ENCODE measurements at places on chromosomes 7 and 10. TPM values are rescaled to one million over a fixed set of nuclear protein-coding genes. Genes with fewer than 3 reads are reported as not detected.

TIAL1 gene
- 148 TPM for polyA plus RNA-seq

- no peak for DNase-seq
Measured at GRCh38 chr7:151109094-151110048, 23.1 kb downstream of the AGAP3 start.

DNA sequence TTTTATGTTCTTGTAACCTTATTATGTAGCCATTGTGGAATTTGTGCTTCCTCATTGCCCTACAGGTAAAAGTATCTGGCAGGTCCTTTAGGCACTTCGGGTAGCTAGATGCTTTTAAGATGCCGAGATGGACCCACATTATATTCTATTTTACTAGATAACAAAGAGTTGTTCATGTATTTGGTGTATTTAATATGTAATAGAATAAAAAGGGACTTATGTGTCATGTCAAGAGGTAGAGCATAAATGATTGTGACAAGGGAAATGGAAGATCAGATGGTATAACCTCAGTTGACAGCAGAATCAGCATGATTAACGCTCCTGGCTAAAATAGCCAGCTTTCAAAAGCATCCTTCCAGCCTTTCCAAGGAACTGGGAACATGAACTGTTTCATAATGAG is 50.6 kb downstream of the NPY start:
- no peak for DNase-seq

FAM24B gene
- polyA plus RNA-seq, result 7.2 TPM

GRCh38 chr10:42454313-42454712 is 184.1 kb downstream of the ZNF33B start:
- no peak for DNase-seq

DNA sequence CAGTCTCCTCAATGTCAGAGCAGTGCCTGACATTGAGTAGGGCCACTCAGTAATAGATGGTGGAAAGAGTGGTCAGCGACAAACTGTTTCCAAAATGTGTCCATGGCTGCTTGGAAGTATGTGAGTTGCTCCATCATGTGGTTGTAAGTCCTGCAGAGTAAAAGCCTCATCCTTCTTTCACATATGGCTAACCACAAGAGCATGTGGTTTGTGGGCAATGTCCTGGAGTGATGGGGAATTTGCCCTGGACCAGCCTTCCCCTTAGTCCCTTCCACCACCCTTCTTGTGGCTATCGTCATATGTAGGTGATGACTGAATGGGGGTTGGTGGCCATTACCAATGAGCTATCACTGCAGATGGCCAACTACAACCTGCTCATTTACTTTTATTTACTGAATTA is 33.0 kb upstream of the PLXNA4 start:
- no peak for DNase-seq

DNA sequence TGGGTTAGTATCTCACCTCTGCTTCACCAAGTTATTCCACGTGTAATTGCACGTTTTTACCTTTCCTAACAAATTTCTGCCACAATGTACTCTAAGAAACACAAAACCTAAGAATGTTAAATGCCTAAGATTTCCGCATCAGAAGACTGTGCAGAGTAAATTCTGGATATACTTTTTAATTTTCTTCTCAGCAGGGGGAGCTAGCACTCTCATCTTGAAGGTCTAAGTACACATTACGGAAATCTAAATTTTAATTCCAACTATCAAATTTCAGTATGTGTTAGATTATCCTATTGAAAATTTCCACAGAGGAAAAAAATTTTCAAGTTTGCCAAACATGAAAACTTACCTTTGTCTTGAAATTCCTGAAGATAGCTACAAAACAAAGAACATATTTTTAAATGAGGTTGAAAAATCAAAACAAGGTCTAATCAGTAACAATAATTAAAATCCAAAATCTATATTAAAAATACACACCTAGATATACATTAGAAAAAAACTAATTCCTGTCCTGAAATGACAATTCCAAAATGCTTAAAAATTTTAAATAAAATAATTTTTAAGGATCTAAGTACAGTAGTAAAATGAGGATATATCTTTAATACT is 10.5 kb downstream of the SKAP2 start:
- no peak for DNase-seq

All from right renal cortex interstitium (tissue), 3 donors.